ENCODE measurements at places on chromosomes 11 and 22.

DNA sequence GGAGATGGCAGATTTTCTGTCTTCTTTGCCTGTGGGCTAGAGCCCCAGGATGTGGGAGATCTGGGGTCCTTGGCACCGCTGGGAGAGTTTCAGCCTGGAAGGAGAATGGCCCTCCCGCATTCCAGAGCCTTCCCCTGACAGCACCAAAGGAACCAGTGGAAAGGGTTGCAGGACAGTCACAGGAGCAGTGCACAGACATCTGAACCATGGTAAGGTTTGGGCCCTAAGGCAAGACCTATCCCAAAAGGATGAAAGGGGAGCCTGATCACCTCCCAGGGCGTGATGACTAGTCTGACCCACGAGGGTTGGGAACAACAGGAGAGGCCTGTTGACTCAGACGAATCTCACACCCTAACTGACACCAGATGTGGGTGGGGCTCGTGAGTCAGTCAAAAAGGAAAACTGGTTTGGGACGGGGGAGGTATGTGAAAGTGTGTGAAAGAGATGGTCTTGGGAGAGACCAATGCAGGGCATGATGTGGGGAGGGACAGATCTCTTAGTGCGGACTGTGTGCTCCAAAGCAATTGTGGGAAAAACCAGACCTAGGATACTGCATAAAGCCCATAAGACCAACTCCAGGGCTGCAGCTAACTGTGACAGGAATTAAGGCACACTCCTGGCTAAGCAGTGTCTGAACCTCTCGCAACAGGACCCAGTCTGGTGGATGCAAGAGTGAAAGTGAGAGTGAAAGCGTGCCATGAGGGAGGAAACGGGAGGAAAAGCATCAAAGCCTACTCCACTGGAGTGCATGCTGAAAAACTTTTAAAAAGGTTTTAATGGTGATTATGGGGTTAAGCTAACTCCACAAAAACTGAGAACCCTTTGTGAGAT is 39.1 kb upstream of the GLYAT start:
- no peak for DNase-seq

DNA sequence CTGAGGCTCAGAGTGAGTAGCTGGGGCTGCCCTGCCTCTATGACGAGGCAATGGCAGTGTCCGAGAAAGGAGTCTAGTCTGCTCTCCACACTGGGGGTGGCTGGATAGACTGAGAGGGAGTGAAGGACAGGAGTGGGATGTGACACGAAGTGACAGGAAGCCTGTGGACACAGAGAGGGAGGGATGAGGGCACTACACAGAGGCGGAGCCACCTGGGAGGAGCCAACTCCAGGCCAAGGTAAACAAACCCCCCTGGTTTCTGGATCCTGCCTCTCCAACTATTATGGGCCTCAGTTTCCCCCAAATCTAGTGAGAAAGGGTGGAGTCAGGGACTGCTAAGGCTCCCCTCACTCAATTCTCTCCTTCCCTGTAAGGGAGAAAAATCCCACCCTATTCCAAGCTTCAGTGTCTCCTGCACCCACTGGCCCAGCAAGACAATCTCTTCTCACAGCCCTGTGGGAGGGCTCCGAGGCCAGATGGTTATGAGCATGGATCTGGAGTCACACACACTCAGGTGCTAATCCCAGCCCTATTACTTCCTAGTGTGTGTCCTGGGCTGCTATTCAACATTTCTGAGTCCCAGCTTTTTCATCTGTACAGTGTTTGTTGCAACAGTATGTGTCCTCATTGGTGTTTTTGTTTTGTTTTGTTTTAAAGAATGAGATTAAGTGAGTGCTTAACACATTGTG is 24.9 kb downstream of the ASPHD2 start:
- no peak for DNase-seq

DNA sequence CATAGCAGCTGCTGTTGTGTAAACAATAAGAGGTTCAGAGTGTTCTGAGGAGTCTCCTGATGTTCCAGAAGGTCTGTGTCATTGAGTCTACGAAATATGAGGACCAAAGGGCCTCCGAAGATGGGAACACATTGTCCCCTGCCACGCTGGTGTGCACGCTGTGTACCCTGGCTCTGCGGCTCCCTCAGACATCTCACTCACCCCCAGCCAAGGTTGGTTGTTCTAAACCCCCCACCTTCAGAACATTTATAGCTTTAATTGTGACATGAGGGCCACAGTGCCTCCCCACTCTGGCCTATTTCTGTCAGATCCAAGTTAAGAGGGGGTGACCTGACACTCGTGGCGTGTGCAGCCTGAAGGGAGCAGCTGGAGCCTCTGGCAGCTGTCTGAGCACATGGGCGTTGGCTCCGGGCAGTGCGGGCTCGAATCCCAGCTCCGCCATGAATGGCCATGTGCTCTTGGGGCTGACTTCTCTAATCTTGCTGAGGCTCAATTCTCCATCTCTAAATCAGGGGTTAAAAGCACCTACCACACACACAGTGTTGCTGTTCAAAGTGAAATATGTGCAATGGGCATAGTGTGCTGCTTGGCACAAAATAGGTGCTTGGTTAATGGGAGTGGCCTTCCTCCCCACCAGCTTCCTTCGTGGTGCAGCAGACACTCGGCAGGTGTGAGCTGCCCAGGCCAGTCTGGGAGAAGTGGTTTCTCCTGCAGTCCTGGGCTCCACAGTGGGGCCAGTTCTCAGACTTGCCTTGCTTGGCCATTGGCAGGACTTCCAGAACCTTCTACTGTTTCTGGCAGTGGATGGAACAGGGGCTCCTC is 39.7 kb upstream of the MICAL2 start:
- no peak for DNase-seq

GRCh38 chr22:17928391-17928790 is 96.0 kb downstream of the MICAL3 start:
- DNase-seq, result no peak

DNA sequence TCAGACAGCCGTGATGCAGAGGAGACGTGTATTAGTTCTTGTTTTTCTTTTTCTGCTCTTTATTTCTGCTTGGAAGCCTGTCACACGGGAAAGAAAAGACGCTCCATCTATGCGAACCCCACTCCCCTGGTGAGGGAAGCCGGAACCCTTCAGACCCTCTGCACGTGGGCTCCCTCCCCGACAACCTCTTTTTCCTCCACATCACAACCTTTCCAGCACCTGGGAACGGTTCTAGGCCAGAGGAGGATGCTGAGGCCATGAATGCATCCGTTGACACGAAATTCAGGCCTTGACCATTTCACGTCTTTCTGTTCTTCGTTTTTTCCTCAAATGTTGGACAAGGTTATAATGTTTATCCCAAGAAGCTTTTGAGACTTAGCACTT is 85.3 kb upstream of the WNT7B start:
- DNase-seq, result no peak

DNA sequence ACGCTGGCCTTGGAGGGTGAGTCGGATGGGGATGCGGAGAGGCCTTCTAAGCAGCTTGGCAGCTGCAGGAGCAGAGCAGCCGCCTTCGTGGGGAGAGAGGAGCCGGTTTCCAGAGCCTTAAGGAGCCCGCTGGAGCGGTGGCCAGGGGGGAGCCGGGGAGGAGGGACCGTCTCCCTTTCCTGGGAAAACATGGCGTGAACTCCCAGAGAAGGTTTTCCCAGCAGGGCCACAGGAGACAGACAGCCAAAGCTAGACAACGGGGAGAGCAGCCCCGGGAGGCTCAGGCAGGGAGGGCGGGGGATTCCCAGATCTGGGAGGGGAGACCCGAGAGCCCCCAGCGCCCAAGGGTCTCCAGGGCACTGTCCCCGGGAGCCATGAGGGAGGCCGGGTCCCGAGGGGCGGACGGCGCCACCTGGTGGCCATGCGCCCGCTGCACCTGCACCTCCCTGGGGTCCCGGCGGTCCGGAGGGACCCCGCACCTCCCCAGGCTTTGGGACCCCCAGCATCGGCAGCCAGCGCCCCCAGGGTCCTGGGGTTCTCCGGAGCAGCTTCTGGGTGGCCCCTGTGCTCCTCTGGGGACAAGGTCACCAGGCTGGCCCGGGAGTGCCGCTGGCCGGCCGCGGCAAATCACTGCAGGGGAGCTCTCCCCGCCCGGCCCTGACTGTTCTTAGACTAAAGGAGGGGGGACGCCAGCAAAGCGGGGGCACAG is 2.4 kb upstream of the SYT8 start:
- DNase-seq, result peak; percentile 42

DNA sequence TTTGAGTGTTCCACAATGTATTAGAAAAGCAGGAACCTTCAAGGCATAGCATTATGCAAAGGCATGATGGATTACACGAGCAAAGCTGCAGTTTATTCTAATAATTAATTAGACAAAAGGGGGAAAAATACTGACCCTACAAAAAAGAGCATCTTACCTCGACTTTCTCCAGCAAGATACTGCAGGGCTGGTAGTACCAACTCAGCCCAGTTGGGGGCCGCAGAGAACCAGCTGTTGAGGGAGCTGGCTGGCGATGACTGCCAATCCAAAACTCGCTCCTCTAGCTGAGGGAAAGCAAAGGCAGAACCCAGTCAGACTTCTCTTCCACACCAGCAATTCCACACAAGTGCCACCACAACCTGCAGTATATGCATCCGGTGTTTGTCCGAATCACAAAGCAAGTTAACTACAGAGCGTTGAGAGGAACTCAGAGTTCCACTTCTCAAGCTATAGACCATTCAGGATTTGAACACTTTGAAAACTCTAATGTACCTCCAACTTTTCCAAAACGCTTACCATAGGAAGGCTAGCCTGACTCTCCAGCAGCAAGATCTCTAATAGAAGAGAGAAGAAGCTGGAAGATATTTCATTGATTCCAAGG is 13.7 kb downstream of the NFRKB start:
- DNase-seq, result peak; percentile 20

GRCh38 chr11:119937412-119937811 is 200.5 kb downstream of the TRIM29 start:
- DNase-seq, result no peak

DNA sequence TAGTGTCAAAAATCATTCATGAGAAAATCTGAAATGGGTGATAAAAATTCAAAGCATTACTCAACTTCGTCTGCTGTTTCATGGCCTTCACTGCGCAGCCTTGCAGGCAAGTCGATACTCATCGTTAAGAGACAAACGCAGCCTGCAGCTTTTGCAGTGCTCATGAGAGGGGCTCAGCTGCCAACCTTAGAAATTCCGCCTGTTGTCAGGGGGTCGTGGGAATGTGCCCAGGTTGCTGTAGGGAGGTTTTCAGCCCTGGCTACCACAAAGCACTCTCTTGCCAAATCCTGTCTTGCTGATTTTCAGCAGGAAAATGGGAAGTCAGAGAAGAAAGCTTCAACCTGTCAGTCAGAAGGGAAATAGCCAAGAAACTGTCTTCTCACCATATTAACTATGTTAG is 25.4 kb upstream of the GRAMD1B start:
- no peak for DNase-seq

- peak; percentile 76 for DNase-seq
These were observed 533 bp downstream of the SERGEF start for GRCh38 chr11:18012122-18012905.

DNA sequence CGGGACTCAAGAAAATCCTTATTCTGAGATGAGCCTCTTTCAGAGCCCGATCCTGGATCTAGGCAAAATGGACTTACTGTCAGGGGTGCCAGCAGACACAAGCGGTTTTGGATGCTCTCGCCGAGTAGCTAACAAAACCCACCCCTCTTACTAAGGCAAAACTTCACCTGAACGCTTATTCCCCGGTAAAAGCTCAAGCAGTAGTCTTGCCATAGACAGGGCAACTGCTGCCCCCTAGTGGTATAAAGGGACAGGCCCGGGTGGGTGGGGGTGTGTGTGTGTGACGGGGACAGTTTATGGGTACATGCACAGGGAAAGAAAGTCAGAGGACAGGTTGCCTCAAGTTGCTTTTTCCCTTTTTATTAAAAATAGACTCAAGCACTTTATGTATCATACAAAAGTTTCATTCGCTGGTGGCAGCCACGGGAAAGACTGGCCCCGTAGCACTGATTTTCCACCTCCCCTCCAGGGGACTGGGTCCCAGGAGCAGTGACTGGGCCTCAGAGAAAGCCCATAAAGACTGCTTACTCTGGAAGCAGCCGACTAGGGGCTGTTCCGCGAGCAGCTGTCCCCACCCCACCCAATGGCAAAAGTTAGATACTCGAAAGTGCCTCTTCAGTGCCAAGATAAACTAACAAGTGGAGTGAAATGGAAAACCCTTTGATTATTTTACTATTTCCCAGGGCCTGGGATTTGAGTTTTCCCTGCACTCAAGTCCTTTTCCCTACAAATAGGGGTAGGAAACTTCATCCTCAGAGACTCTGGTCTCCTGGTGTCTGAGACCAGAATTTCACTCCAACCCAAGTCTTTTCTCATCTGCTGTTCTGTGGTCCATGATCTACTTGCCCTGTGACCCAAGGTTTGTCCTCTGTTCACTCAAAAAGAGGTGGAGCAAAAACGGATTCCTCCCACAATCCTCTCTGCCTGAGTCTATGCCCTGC is 4.7 kb downstream of the YPEL4 start:
- peak; percentile 75 for DNase-seq

- no peak for DNase-seq
These were observed 1.4 kb upstream of the LIPT2 start for GRCh38 chr11:74494916-74495315.

DNA sequence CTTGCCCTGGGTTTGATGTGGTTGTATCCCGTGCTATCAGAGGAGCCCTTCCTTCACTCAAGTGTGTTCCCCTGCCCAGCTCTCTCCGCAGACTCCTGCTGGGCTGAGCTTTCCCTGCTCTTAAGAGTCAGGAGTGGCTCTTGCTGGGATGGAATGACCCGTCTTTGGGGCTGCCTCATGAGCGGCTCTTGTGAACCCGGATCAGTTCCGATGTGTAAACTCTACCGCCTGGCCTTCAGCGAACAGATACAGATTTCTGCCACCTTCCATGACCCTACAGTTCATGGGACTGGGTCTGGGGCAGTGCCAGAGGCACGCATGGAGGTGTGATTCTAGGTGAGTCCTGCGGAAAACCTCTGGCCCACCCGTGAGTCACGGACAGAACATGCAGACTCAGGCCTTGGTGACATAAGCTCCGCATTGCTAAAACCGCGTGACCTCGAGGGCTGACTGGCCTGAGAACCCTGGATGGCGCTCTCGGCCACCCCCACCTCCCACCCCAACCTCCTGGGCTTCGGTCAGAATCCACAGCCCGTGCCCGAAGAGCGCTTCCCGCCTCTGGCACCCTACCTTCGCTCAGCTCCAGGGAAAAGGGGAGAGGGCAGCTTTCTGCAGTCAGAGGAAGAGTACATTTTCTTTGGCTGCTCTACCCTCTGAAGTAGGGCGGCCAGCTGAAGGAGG is 1.3 kb upstream of the ZBTB16 start:
- no peak for DNase-seq

Measured in NCI-H1417 (cell line).